Aorta (tissue), 5 donors: ENCODE measurements at places on chromosomes 1 and 21. TPM values are rescaled to one million over a fixed set of nuclear protein-coding genes. Genes with fewer than 3 reads are reported as not detected.

DNA sequence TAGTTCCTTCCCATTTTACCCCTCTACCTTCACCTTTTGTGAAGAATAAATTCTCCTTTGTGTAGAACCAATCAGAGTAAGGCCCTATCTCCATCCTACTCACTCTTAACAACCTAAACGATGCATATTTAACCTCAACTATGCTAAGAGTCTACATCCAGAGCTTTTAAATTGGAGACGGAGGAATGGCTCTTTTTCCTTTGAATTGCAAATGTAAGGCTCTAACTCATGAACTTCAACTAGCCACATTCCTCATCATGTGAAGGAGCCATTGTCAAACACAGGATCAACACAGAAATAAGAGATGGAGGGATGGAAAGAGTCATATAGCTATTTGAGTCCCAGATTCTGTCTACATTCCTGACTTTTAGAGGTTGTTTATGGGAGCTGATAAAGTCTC is 18.2 kb downstream of the DEPDC1 start:
- no peak for DNase-seq
- H3K4me1 ChIP-seq, result no peaks in the 10 kb centered on the region
- H3K4me3 ChIP-seq, result no peak overlapping the region
- H3K27ac ChIP-seq, result no peak overlapping the region

DNA sequence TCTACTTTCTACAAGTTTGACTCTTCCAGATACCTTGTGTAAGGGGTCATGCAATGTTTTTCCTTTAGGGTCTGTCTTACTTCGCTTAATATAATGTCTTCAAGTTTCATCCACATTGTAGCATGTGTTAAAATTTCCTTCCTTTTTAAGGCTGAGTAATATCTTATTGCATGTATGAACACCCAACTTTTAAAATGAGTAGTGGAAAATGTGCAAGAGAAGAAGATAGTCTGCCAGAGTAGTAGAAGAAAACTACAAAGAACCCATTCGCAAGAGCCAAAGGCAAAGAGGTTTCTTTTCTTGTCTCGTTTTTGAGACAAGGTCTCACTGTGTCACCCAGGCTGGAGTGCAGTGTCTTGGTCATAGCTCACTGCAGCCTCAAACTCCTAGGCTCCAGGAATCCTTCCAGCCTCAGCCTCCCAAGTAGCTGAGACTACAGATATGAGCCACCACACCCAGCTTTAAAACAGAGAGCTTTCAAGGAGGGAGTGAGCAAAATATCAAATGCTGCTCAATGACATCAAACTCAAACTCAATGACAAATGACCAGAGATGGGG is 9.4 kb downstream of the IL23R start:
- no peak overlapping the region for H3K4me3 ChIP-seq
- no peaks in the 10 kb centered on the region for H3K4me1 ChIP-seq
- H3K36me3 ChIP-seq, result no peaks in the 10 kb centered on the region
- H3K27ac ChIP-seq, result no peak overlapping the region
- no peak for DNase-seq

Gene SH2D1B
- 0.63 TPM for total RNA-seq

DNA sequence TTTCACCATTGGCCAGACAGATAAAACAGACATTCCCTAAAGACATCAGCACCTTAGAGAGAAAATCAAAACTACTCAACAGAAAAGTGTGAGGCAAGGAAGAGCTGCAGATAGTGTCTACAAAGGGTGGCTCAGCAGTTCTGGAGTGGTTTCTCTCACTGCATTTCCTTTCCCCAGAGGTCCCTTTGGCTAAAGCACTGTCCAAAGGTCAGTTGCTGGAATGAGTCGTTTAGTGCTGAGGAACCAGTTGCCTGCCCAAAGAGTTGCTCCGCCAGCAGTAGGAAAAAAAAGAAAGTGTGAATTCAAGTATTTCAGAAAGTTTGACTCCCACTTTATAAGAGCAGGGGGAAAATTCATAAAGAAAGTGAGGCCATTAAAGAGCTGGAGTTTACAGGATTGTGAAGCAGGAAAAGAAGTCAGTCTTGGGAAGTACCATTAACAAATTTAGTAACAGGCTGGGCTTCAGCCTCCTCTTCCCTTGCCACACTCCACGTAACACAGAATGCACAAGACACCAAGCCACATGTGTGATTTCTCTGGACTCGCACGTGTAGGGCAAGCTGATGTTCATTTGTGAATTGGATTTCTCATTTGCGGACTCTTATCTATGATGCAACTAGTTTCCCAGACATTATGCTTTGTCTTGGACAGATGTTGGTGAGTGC is 122.2 kb downstream of the RUNX1 start:
- no peak for DNase-seq
- no peak overlapping the region for H3K27ac ChIP-seq

DNA sequence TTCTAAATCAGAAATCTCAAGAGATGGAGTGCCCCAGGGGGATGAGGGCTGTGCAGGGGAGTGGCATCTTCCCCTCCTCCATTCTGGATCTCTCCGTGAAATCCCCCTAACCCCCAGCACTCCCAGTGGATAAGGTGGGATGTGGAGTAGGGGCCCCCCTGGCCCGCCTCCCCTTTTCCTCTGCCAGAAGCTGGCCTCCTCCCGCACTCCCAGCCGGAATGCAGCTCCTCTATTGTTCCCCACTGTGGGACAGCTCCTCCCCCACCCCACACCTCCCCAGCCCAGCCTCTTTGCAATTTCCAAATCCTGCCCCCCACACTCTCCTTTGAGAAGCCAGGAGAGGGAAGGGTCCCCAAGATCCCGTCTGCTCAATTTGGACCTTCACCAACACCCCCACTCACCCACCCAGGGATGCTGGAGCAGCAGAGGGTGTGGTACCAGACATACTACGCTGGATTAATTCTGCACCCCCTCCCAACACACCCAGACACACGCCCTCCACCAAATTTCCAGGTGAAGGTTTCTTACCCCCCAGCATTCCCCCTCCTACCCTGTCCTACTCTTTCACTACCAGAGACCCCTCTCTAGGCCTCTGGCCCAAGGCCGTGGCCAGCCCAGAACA is 1.9 kb downstream of the MEX3A start:
- no peak overlapping the region for H3K27ac ChIP-seq
- no peaks in the 10 kb centered on the region for H3K27me3 ChIP-seq
- no peaks in the 10 kb centered on the region for H3K36me3 ChIP-seq
- DNase-seq, result no peak

Gene WDR64
- total RNA-seq, result not detected

Gene ANXA9
- total RNA-seq, result not detected

GRCh38 chr1:8084913-8085312 is 58.8 kb upstream of the ERRFI1 start:
- H3K27ac ChIP-seq, result no peak overlapping the region
- no peak overlapping the region for H3K4me3 ChIP-seq
- H3K27me3 ChIP-seq, result no peaks in the 10 kb centered on the region
- H3K36me3 ChIP-seq, result no peaks in the 10 kb centered on the region
- H3K4me1 ChIP-seq, result peaks cover 6% of the 10 kb centered on the region

Gene HES3
- total RNA-seq, result not detected

Gene APOBEC4
- not detected for total RNA-seq

DNA sequence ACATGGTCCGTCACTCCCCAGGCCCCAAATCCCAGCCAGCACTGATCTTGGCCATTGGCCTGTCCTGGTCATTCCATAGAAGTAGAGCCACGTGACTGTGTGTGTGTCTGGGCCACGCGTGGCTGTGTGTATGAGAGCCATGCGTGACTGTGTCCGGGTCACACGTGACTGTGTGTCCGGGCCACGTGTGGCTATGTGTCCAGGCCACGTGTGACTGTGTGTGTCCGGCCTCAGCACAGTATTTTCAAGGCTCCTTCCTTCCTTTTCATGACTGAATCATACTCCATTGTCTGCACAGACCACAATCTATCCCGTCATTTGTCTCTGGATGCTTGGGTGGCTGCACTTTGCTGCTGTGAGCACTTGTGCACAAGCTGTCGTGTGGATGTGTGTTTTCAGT is 67.4 kb downstream of the SKI start:
- H3K27ac ChIP-seq, result no peak overlapping the region
- no peaks in the 10 kb centered on the region for H3K36me3 ChIP-seq
- H3K27me3 ChIP-seq, result no peaks in the 10 kb centered on the region
- DNase-seq, result no peak

DNA sequence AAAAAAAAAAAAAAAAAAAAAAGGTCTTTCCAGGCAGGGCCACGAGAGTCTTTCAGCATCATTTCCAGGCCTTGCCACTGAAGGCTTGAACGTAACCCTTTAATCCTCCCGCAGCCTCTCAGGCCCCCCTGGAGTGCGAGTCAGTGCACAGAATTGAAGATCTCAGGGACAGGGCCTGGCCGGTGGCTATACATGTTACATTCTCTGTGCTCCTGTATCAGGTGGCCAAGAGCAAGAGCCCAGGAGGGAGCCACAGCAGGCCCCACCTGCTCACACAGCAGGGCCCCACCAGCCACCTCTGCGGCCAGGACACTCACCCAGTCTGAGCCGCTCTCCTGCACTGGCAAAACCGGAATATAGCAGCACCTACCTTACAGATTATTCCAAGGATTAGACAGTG is 34.1 kb upstream of the SLC25A33 start:
- no peaks in the 10 kb centered on the region for H3K4me1 ChIP-seq
- no peak overlapping the region for H3K4me3 ChIP-seq
- no peaks in the 10 kb centered on the region for H3K27me3 ChIP-seq
- no peak overlapping the region for H3K27ac ChIP-seq

DNA sequence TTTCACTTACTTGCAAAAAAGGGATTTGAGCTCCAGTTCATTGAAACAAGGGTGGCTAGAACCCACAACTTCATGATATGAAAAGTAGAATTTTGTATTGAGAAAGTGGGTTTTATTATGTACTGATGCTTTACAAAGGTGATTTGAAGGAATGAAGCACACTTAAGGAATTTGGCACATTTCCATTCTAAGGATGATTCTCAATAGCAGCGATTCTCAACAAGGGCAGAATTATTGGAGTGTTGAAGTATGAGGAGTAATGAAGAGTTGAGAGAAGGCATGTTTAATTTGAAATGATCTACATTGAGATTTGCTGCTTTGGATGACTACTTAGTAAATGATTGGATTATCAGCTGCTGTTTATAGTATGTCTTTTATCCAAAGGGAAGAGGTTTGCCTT is 54.7 kb downstream of the FNBP1L start:
- DNase-seq, result no peak
- H3K4me3 ChIP-seq, result no peak overlapping the region
- no peaks in the 10 kb centered on the region for H3K4me1 ChIP-seq
- no peaks in the 10 kb centered on the region for H3K27me3 ChIP-seq
- no peak overlapping the region for H3K27ac ChIP-seq
- no peaks in the 10 kb centered on the region for H3K36me3 ChIP-seq

DNA sequence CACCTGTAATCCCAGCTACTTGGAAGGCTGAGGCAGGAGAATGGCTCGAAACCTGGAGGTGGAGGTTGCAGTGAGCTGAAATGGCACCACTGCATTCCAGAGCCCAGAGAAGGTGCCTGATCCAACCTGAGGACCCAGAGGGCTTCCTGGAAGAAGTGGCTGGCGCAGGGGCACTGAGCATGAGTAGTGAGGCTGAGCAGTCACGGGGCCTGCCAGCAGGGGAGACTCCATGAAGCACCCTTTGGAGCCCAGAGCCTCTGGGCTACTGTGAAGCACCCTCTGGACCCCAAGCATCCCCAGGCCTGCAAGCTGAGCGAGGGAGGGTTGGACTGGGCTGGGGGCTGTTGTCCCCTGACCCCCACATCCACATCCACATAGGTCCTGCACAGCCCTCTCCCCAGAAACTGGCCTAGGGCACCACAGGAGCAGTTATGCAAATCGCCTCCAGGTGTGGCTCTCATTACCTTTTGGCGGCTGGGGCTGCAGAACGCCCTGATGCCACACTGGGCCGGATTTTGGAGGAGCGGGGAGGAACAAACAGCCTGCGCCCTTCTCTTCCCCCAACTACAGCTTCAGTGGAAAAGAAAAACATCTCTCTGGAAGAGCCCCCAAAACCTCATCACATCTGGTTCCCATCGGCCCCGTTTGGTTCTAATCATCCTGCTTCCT is 78.2 kb upstream of the TARDBP start:
- no peaks in the 10 kb centered on the region for H3K4me1 ChIP-seq
- no peak overlapping the region for H3K27ac ChIP-seq
- no peak overlapping the region for H3K4me3 ChIP-seq
- H3K27me3 ChIP-seq, result no peaks in the 10 kb centered on the region

Gene KRTAP13-3
- not detected for total RNA-seq

Gene RASSF5
- 14.8 TPM for total RNA-seq

DNA sequence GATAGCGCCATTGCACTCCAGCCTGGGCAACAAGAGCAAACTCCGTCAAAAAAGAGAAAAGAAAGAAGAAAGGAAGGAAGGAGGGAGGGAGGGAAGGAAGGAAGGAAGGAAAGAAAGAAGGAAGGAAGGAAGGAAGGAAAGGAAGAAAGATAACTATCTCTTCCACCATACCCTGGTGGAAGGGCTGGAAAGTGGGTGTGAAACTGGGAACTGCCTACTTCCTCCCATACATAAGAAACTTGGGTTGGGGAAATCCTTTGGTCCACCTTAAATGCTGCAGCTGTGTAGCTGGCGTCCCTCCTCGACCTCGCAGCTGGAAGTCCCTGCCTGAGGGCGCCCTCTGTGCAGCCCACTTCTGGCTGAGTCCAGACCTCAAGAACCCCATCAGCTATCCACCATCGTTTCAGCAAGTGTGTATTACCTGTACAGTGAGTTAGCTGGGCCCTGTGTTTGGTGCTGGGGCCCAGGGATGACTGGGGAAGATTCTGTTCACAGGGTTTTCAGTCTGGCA is 4.6 kb upstream of the FAM167B start:
- DNase-seq, result no peak
- no peaks in the 10 kb centered on the region for H3K27me3 ChIP-seq
- H3K27ac ChIP-seq, result no peak overlapping the region
- H3K36me3 ChIP-seq, result no peaks in the 10 kb centered on the region

DNA sequence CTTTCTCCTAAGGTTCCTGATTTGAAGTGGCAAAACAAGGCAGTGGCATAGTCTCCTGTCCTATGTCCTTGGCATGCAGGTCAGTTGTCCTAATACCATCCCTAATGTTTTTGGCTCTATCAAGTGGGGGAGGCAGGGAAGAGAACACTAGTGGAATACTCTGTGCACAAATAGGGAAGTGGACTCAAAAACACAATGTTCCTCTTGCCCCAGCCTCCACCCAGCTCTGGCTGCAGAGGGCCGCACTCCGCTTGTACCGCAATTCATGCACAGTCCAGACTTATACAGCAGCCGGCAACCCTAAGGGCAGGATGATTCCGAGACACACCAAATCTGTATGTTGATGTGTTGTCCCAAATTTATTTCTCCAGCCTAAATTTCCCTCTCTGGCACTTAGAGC is 14.5 kb downstream of the PLEKHO1 start:
- no peaks in the 10 kb centered on the region for H3K4me1 ChIP-seq
- H3K27ac ChIP-seq, result no peak overlapping the region
- H3K27me3 ChIP-seq, result no peaks in the 10 kb centered on the region
